GF-D8 (cell line): ENCODE measurements at places on chromosomes 3 and 15.
A peak's percentile ranks its signal among the peaks of the same experiment; 100 is the strongest.

DNA sequence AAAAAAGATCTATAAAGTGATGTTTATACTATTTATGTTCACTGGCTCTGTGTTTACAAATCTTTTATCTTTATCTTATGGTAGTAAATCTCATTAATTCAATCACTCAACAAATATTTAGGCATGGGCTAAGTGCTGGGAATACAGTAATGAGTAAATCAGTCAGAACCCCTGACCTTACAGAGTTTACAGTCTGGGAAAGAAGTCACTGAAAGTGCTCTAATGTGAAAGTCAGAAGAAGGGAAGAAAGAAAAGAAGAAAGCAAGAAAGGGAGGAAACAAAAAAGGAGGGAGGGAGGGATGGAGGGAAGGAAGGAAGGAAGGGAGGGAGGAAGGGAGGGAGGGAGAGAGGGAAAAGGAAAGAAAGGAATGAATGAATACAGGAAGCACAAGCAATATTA is 96.8 kb upstream of the SOX2 start:
- DNase-seq, result no peak

DNA sequence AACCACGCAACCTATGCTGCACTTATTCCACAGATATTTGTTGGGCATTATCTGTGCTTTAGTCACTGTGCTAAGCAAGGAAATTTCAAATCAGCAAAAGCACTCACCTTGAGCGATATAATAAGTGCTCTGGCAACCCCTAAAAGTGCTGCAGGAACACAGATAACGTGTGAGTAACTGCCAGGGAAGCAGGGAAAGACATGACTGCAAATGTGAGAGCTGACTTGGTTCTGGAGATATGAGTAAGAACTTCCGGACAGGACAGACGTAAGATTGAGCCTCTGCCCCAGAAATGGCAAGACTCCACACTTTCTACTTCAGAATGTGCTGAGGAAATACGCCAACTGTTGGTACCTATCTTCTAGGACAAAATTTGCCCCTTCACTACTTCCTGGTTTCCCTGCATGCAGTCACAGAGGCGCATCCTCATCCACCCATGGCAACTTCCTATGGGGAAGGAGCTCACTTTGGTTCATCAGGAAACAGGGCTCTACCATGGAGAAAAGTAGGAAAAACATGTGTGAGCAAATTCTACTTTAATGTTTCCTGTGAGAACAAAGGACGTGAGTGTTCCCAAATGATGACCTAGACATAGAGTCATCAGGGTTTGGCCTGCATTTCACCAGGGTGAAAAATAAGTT is 41.7 kb downstream of the AQP9 start:
- DNase-seq, result no peak

- no peak for DNase-seq
Measured at GRCh38 chr15:75030023-75030413, 6.6 kb downstream of the PPCDC start.

DNA sequence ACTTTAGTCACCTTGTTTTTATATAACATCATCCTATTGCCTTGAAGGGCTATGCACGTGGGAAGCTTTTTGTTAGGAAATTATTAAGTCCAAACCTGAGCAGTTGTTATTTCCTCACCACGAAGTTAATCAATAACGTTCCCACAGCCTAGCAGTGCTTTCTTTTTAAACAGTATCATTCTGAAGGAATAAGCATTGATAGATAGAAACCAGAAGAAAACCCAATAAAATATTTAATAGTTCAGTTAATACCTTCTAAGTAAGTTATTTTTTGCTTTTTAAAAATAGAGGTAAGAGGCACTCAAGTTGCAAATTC is 149.3 kb downstream of the KCNMB2 start:
- DNase-seq, result no peak

- no peak for DNase-seq
Measured at GRCh38 chr3:78741066-78741645, 1026.6 kb downstream of the ROBO1 start.

GRCh38 chr15:90412356-90413194 is 24.5 kb downstream of the IQGAP1 start:
- DNase-seq, result peak; percentile 55

- no peak for DNase-seq
Measured at GRCh38 chr3:64237083-64237482, 11.8 kb upstream of the PRICKLE2 start.

- DNase-seq, result no peak
Measured at GRCh38 chr15:48974882-48975281, 11.2 kb upstream of the SHC4 start.

GRCh38 chr15:67303490-67304363 is 49.1 kb downstream of the IQCH start:
- no peak for DNase-seq

GRCh38 chr15:34327906-34328305 is 9.7 kb downstream of the SLC12A6 start:
- no peak for DNase-seq

DNA sequence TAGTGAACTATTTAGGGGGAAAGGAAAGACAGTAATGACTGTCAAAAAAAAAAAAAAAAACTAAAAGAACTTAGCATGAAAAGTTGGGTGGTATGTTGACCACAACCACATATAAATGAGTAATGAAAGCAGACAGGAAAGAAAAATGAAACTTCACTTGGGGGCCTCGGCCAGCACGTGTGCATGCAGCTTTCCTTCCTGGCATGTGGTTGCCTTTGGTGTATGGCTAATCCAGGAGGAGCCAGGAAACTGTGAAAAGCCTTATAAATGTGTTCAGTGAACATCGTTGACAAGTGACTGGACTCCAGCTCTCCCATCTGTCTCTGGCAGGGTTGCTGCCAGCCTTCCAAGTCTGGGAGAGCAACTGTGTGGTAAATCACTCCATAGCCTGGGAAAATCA is 195.1 kb downstream of the DTWD1 start:
- no peak for DNase-seq

DNA sequence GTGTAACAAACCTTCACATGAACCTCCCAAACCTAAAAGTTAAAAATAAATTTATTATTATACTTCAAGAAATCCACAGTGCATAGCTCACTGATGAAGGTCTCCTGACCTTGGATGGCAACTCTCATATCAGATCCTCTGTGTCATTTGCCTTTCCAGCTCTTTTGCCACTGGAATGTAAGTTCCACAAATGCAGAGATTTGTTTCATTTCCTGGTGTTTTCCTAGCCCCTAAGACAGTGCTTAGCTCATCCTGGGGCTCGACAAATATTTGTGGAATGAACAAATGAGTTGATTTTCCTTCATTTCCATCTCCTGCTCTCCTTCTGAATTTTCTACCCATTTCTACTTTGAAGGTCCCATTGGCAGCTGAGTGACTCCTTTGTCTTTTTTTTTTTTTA is 56.0 kb downstream of the FRMD4B start:
- DNase-seq, result no peak

GRCh38 chr3:48689384-48689783 is 3.7 kb upstream of the NCKIPSD start:
- no peak for DNase-seq

- no peak for DNase-seq
Measured at GRCh38 chr15:48929661-48930060, 34.1 kb downstream of the SHC4 start.

DNA sequence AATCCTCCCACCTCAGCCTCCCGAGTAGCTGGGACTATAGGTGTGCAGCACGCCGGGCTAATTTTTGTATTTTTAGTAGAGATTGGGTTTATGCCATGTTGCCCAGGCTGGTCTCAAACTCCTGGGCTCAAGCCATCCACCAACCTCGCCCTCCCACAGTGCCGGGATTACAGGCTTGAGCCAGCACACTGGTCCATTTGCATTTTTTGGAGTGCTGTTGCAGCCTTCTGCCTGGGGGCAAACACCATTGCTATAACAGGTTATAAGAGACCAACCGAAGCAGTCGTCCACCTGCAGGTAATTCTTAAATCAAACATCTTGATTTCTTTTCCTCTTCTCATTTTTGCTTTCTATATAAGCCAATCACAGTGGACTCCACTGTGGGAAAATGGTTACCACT is 27.7 kb downstream of the ACKR4 start:
- no peak for DNase-seq

DNA sequence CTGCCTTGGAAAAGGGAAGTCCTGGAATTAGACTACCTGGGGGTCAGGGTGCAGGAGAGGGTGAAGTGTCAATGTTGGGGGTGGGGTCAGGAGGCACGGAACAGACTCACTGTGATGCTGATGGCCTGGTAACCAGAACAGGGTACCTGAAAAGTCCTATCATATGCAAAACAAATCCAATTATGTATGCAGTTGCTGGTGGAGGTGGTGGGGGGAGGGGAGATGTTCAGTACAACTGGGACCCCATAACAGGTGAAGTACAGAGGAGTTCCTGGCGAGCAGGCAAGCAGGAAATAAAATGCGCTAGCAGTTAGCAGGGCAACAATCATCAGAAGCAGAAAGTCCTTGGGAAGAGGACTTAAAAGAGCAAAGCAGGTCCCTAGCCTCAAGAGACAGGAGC is 4.2 kb upstream of the KATNBL1 start:
- no peak for DNase-seq

DNA sequence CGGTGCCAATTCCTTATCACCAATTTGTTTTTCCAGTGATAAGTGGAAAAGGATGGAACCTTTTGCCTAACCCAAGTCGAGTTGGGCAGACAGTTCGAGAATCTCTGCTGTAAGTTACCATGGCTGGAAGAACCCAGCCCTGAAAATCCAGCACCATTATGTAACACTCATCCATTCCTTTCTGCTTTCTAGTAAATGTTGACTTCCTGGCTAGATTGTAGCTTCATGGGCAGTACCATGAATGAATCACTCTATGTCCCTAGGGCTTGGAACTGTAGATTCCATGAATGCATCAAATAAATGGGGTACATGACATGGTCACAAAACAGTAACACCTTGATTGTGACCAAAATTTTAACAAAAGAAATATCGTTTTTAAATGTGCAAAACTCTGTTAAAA is 14.0 kb downstream of the CHCHD4 start:
- DNase-seq, result no peak

DNA sequence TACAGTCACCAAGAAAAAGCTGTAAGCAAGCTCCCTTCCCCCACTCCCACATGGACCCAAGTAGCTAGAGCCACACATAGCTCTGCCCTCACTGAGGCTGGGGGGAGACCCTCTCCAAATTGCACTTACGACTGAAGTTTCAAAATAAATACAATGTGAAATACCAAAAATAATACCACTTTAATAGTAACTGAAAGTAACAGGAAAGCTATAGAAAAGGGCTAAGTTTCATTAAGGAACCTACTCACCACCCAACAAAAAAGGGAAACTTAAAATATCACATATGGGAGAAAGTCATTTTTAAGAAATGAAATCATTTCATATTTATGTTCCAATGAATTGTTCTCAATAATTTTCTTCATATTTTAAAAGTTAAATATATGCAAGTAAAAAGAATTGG is 130.4 kb upstream of the UBE2E2 start:
- no peak for DNase-seq

GRCh38 chr3:90011131-90011530 is 903.7 kb downstream of the EPHA3 start:
- DNase-seq, result no peak

GRCh38 chr3:110344897-110345767 is 726.5 kb upstream of the NECTIN3 start:
- no peak for DNase-seq

GRCh38 chr3:193771653-193772421 is 178.8 kb downstream of the OPA1 start:
- no peak for DNase-seq

GRCh38 chr3:35709691-35710090 is 70.4 kb downstream of the ARPP21 start:
- no peak for DNase-seq

GRCh38 chr3:194357681-194358080 is 6.6 kb upstream of the CPN2 start:
- DNase-seq, result no peak

GRCh38 chr3:153595186-153595815 is 433.3 kb downstream of the RAP2B start:
- no peak for DNase-seq

DNA sequence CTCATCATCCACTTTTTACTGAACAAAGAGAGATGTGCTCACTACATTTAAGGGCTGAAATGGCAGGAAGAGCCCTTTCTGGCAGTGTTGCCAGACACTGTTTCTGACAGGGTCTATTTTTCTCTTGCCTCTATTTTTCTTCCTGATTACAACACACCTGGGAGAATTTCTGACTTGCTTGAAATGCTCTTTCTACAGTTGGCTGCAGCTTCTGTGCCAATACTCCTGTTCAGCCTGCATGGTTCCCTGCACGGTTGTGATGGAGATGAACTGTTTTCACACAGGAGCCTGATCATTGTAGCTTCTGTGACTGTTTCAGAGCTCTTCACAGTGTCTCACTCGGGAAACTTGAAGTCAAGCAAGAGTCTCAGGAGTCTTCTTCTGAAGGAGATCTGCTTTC is 83.0 kb upstream of the DLG1 start:
- no peak for DNase-seq

DNA sequence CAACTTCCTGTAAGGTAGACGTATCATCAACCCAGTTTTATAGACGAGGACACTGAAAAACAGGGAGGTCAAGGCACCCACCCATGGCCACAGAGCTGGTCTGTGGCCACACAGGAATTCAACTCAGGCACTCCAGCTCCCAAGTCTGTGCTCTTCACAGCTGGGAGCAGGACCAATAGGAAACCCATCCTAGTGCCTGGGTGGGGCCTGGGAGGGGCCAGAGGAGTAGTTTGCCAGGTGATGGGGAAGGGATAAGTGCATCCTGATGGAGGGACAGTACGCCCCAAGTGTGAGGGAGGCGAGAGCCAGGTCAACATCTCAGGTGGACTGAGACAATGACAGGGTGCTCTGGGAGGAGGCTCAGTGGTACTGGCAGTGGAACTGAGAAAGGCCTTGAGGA is 22.0 kb downstream of the KIF9 start:
- no peak for DNase-seq

DNA sequence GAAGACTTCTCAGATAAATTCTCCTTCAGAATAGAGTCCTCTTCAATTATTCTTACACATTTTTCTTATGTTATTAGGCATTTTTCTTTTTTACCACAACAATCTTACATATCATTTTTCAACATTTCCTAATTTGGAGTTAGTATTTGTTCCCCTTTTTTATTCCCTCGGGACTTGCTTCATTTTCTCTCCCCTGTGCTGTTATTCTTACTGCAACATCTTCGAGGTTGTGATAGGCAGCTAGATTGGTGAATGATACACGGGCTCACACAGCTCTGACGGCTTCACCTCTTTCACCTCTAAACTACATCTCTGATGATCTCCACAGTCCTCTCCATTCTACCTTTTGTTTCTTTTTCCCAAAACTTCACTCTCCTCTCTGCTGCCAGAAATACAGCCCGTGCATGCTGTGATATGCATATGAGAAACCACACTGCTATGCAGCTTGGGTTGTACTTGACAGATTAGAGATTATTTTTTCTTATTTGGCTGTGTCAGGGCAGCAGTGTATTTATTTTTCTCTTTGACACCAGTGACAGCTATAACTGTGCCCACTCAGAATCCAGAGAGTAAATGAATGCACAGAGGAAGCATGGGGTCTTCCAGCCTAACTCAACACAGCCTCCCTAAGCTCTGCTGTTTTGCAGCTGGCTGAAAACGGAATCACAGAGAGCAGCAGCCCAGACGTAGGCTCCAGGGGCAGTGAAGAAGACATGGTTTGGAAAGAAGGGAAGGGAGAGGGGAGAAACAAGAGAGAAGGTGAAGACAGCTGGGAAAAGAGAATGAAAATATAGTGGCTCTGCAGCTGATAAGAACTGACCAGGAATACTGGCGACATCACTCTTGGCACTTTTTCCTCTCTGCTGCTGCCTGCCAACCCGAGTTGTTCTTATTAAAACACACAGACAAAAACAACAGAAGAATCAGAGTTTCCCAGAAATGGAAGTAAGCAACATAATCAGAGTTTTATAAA is 61.8 kb downstream of the SLC9A9 start:
- no peak for DNase-seq

GRCh38 chr3:8822141-8822540 is 52.7 kb upstream of the OXTR start:
- no peak for DNase-seq

- DNase-seq, result no peak
Measured at GRCh38 chr3:140931016-140931454, 10.6 kb upstream of the SLC25A36 start.
